Uterine smooth muscle cell (primary cell): ENCODE measurements at places on chromosomes 2 and 18. TPM values are rescaled to one million over a fixed set of nuclear protein-coding genes. Genes with fewer than 3 reads are reported as not detected.

CPLX4 gene
- total RNA-seq = not detected in 2 replicates

CNNM3 gene
- total RNA-seq = 5.8 and 8.1 TPM in 2 replicates

NTSR2 gene
- not detected in 2 replicates for total RNA-seq

UGT1A5 gene
- total RNA-seq = not detected in 2 replicates

IL1R2 gene
- not detected in 2 replicates for total RNA-seq

IL18RAP gene
- total RNA-seq = not detected in 2 replicates

NT5DC4 gene
- total RNA-seq = 0.11 TPM in 1 of 2 replicates, not detected in the other

CFC1B gene
- total RNA-seq = not detected in 2 replicates

TRIM54 gene
- total RNA-seq = 0.33 and 0.37 TPM in 2 replicates

CFAP65 gene
- total RNA-seq = not detected in 2 replicates

ABCG5 gene
- not detected in 2 replicates for total RNA-seq

ALKAL2 gene
- not detected in 2 replicates for total RNA-seq
